ENCODE measurements at places on chromosomes 5 and 9.

GRCh38 chr5:158123595-158123994 is 264.6 kb upstream of the CLINT1 start:
- DNase-seq: no peak

DNA sequence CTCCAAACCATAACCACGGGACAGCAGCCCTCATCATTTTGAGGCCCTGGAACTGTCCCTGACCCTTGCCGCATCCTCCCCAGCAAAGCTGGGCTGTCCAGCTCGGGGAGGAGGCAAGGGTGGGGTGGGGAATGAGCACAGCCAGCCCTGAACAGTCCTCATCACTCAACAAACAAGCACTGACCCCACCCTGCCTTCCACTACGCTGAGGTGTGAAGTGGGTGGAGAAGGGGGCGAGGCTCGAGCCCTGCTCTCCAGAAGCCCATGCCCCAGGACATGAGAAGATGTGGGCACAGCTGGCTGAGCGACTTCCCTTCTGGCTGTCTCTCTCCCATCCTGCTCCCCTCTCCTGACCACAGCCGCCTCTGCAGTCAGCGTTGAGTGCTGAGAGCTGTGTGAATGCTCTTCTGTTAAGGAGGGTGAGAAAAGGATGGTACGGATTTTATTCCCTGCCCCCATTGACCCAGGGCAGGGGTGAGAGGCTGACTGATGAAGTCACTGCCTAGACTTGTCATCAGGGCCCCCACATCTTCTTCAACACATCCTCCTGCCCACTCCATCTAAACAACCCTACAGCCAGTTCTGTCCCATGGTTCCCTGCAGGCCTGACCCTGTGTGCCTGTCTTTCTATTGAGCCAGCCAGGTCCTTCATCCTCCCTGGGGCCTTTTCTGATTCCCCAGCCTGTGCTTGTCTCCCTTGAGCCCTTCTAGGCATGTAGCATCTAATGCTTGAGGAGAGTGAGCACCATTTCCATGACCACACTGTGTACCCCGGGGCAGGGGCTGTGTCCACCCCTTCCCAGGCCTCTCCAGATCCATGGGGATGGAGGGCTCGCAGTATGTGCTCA is 276.0 kb downstream of the FSTL4 start:
- no peak for DNase-seq

DNA sequence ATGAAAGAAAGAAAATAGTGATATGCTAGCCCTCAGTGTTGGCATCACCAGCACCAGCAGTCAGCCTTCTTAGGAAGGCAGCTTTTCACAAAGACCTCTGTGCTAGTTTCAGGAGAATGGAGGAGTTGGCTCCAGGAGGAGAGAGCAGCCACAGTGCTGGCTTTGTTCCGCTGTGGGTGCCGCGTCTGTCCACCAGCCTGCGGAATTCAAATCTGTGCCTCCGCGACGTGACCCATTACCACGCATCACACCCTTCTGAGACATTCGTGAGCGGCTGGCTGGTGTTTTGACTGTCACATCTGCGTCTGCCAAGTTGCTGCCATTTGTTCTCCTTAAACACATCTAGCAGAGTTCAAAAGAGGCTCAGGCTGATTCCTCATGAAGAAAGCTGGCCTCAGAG is 34.4 kb downstream of the SNX18 start:
- no peak for DNase-seq

DNA sequence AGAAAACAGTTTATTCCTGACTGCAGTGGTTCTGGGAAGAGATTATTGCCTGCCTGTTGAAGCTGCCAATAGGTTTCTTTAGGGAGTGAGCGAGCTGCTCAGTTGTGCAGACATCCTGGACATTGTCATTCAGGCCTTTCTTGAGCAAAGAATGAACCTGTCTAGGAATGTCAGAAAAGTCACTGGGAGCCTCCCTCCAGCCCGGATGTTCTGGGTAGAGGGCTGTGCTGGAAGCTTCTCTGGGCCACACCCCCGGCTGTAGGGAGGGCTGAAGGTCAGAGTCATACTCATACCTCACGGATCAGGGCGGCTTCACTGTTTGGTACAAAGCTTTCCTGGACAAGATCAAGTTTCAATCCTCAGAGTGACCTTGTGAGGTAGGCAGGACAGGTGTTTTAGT is 33.4 kb upstream of the TBC1D2 start:
- no peak for DNase-seq

DNA sequence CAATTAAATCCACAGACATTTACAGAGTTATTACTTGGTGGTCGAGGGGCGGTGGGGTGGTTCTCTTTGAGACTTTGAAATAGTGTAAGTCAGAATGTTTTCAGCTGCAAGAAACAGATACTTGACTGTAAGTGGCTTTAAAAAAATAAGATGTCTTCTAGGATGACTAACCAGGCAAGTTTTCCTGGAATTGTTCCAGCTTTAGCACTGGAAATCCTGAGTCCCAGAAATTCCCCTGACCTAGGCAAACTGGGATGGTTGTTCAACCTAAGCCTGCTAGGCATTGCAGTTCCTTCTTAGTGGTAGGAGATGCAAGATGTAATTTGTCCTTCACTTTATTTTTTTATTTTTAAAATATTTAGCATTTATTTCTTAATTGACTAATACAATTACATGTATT is 169.5 kb upstream of the POC5 start:
- DNase-seq: no peak

GRCh38 chr5:74762599-74762998 is 4.3 kb downstream of the GFM2 start:
- DNase-seq: peak; percentile 94

DNA sequence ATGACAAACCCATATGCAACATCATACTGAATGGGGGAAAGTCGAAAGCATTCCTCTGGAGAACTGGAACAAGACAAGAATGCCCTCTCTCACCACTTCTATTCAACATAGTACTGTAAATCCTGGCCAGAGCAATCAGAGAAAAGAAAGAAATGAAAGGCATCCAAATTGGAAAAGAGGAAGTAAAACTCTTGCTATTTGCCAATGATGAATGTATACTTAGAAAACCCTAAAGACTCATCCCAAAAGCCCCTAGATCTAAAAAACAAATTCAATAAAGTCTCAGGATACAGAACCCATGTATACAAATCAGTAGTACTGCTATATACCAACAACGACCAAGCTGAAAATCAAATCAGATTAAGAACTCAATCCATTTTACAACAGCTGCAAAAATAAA is 66.9 kb downstream of the SPATA31C2 start:
- no peak for DNase-seq

DNA sequence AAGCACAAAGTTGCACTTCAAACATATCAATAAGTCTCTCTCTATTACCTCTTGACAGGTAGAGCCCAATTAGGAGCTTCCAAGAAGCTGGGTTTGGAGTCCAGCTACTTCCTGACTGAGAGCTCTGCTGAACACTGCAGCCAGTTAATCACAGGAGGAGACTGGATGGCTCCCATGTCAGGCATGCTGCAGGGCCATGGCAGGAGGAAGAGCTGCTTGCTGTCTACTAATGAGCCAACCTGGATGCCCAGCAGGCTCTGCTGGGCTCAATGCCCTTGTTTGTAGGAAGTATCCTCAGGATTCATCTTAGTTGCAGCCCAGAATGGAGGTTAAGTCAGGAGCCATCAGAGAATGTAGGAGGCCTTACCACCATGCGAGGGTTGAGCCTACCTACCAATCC is 91.9 kb downstream of the TMEM215 start:
- no peak for DNase-seq

DNA sequence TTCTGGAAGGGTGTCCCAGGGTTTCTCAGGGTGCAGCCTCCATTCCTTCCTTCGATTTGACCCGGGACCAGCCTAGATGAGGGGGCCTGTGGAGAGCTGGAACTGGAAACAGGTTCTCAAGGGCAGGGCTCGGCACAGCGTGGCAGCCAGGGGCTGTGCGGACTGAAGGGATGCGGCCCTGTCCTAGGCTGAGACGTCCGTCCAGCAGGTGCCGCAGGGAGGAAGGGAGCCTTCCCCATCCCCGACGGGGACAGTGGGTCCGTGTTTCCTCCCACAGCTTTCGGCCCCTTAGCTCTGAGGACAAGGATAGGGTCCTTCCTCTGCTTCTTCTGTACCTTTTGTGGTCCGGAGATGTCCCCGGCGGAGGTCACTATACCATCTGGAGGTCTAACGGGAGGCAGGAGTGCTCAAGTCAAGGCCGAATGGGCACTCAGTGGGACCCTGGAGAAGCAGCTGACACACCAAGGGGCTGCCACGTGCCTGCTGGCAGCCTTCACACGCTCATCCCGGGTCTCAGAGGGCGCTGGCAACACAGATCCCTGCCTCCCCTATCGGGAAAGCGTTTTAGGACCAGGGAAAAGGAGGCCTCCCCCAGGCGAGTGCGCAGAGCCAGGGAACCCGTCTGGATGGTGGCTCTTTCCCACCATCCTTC is 49.9 kb downstream of the USP20 start:
- no peak for DNase-seq

GRCh38 chr9:114488398-114489129 is 16.7 kb downstream of the WHRN start:
- no peak for DNase-seq

GRCh38 chr5:78738693-78739300 is 90.2 kb upstream of the LHFPL2 start:
- DNase-seq: no peak

- DNase-seq: peak; percentile 35
These were observed 119.7 kb upstream of the TARS1 start for GRCh38 chr5:33321026-33321425.

- DNase-seq: no peak
These were observed 63.7 kb upstream of the ANGPTL2 start for GRCh38 chr9:127185931-127186781.

DNA sequence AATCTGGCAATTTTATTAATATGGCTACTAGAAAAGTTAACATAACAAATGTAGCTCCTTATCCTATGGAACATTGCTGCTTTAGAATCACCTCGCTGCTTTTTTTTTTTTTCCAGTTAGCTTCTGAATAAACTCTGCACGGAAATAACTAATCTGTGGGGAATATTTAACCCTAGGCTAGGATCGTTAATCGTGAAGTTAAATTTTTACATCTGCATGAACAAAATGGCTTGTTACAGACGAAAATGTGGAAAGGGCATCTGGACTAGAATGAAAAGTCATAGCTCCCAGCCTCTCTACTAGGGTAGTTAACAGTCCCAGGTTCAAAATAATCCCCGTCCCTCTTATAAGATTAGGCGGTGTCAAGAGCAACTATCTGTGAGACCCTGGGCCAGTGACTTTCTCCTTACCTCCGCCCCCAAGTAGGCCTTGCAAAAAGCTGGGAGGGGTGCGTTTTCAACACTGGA is 470 bp upstream of the SLC22A5 start:
- no peak for DNase-seq

DNA sequence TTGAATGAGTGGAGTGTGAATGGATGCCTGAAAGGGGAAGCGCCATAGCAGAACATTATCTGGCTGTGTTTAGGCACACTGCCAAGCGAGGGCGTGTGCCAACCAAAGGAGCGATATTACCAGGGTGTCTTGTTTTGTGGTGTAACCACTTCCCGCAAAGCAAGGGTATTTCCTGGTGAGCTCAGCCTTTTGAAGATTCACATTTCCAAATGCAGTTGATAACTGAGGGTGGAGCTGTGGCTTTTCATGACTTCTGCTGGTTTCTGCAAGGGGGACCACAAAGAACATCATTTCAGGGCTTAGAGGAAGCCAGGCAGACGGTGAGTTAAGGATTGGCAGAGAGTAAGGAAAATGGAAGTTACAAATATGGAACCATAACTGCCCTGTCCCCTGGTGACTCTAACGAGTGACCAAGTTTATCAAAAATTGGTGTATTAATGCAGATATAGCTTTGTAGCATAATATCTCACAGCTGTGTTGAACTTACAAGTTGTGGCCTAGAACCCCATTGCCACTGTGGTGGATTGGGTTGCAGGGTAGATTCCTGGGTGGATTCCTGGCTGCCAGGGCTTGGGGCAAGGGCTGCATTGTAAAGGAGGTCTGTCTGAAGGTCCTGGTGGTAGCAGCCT is 71.4 kb downstream of the RALGPS1 start:
- DNase-seq: peak; percentile 81

- DNase-seq: no peak
These were observed 15.0 kb upstream of the CEP120 start for GRCh38 chr5:123438244-123438643.

DNA sequence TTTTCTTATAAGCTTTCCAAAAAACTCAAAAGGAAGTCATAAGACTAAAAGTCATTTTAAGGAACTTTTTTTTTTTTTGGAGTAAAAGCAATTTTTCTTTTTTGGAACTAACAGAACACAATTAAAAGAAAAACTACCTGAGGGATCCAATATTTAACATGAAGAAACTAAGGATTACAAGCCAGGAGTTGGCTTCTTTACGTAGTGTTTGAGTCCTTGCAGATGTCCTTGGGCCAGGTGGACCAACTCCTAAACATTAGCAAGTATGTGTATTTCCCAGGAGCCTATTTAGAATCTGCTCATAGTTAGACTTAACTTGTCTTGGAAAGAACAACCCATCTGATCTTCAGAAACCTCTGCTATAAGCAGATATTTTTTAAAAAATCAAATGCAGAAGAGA is 154.1 kb upstream of the EFNA5 start:
- no peak for DNase-seq

DNA sequence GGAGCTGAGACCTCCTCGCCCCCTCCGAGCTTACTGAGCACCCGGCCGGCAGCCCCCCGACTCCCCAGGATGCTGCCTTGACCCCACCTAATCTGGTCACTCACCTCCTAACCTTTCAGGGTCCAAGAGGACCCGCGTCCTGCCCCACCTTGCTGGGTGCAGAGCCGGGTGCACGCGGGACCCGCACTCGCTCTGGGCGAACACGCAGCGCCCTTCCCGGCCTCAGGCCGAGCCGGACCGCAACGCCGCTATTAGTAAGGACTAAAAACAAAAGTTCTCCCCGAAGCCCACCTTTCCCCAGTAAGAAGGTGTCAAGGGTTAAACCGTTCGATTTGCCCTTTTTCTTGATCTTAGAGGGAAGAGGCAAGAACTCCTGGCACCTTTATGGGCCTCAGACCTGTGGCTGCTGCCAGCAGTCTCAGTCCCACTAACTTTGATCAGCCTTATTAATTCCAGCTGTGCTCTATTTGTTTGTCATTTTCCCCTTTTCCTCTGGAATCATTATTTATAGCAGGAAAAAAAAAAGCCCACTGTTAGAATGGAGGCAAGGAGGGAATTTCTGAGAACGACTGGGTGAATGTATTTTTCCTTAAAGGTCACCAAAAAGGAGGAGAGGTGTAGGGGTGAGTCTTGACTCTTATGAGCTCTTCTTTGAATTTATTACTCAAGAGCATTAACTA is 10.5 kb downstream of the IRX2 start:
- DNase-seq: no peak

Data from keratinocyte (primary cell).